NAMALWA (cell line): ENCODE measurements at places on chromosomes 5 and 9.

DNA sequence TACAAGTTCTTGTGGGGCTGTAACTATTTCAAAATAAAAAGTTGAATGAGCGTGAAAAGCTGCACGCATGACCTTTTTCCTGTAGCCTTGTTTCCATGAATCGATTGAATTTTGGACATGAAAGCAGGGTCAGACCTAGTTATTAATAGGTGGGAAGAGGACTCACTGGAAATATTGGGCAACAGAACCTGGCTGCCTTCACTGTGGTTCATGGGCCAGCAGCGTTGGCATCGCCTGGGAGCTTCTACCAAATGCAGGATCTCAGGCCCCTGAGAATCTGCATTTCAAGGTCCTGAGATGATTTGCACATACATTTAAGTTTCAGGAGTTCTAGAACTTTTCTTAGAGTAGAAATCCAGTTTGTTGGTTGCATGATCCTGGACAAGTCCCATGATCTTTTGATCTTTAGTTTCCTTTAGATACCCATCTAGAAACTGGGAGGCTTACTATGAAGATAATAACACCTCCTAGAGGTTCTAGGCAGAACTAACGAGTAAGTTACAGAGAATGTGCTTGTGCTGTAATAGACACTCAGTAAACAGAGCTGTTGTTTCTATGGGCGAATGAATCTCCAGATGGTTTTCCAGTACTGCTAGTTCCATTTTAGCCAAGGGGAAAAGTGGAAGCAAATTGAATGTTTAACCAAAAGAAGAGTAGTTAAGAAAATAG, 12.4 kb downstream of the ANKRD33B start:
- DNase-seq, result peak; percentile 52

GRCh38 chr5:159805021-159805420, 111.3 kb upstream of the ADRA1B start:
- DNase-seq, result no peak

DNA sequence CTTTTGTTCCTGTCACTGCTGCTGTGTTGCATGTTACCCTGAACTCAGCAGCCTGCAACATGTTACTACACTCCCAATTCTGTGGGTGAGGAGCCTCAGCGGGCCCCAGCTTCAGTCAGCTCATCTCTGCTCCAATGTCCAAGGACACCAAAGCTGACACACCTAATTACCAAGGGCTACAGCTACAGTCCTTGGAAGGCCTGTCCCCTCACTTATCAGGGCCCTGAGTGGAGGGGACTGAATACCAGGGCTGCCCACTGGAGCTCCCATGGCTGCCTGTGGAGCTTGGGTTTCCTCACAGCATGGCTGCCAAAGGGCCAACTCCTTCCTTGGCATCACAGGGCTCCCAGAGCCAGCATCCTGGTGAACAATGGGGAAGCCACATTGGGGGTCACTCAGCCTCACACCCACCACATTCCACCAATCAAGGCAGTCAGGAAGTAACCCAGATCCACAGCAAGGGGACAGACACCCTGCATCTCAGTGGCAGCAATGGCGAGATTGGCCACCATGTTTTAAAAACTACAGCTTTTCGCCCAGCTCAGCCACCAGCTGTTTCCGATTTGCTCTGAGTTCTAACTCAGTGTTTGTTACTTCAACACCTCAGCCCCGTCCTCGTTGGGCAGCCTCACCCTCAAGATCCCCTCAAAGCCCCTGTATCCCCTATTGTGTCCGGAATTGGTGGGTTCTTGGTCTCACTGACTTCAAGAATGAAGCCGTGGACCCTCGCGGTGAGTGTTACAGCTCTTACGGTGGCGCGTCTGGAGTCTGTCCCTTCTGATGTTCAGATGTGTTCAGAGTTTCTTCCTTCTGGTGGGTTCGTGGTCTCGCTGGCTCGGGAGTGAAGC, 18.9 kb downstream of the SEMA4D start:
- DNase-seq, result no peak

DNA sequence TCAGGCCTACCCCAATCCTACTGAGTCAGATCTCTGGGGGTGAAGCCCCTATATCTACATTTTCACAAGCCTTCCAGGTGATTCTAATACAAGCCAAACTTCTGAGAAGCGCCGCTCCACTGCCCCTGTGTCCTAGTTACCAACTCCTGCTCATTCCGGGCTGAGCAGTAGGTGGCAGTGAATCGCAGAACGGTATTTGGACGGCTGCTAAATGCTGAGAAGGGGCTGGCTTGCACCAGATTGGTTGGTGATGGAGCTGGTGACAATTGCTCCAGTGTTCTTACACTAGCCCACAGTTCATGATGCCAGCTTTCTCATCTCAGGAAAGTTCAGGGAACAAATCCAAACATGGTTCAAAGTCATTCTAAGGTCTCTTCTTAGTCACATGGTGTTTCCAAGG, 31.1 kb upstream of the FGF1 start:
- DNase-seq, result peak; percentile 84

- DNase-seq, result no peak
Measured at GRCh38 chr5:14574891-14575508, 6.6 kb upstream of the OTULINL start.

DNA sequence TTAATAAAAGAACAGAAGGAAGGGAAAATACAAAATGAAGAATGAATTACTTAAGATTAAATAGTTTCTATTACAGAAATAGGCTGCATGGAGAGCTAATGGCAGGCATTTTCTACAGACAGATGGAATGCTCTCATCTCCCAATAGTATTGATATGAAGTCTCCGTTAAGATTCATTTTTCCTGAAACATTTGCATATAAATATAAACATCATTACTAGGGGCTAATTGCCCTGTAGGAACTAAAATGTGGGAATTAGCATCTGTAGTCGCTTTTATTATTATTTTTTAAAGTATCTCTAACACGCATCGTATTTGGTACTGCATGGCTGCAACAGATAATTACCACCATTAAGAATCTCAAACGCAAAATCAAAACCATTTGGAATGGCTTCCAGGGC, 2275.5 kb downstream of the MAT2B start:
- DNase-seq, result no peak

- DNase-seq, result no peak
Measured at GRCh38 chr9:133657120-133657661, 21.0 kb downstream of the DBH start.

GRCh38 chr5:75558221-75558620, 46.5 kb downstream of the POLK start:
- DNase-seq, result no peak

GRCh38 chr9:135752281-135753204, 50.6 kb downstream of the KCNT1 start:
- peak; percentile 34 for DNase-seq

DNA sequence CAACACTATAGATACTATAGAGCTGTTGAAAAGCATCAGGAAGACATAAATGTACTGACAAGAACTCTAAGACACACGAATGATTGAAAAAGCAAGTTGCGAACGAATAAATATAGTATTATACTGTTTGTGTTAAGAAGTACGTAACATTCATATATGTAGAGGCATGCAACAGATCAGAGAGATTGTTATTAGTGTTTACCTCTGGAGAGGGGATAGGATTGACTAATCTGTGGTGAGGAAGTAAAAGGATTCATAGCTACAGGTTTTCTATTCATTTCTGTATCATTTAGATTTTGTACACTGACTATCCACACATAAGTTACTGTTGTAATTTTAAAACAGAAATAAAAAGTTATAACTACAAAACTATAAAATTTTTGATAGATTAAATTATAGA, 147.6 kb upstream of the SV2C start:
- DNase-seq, result no peak

DNA sequence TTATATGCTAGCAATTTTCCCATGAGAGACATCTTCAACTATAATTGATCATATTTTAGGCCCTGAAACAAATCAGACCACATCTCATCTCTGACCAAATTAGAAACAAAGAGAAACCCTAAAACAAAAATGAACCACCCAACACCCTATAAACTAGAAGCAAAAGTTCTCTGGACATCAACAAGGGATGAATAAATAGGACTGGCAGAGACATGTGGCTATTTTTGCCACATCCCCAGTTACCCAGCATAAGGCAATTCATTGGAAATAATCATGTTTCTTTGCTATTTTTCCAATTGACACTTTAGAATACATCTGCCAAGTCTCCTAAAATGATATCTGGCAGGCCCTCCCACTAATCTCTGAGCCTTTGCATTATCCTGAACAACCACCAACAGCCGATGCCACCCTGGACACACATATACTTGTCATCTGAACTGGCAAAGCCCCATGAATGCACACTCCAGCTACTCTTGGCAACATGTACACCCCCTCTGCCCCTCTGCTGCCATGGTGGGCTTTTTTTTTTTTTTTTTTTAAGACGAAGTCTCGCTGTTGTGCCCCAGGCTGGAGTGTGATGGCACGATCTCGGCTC, 53.5 kb upstream of the EQTN start:
- no peak for DNase-seq

- DNase-seq, result no peak
Measured at GRCh38 chr5:131387255-131387654, 123.4 kb downstream of the CDC42SE2 start.

- no peak for DNase-seq
Measured at GRCh38 chr5:66143473-66144073, 527 bp upstream of the SREK1 start.

- DNase-seq, result no peak
Measured at GRCh38 chr9:118003240-118003639, 299.0 kb downstream of the TLR4 start.

GRCh38 chr5:98635656-98636055, 137.8 kb upstream of the RGMB start:
- DNase-seq, result no peak

- no peak for DNase-seq
Measured at GRCh38 chr5:33462456-33462855, 21.7 kb downstream of the TARS1 start.
